ENCODE measurements at places on chromosomes 13 and 19.

- no peak for DNase-seq
Observed at GRCh38 chr19:39498798-39499642, at the start of gene DLL3. Gene DLL3 (plus strand): TSS chr19:39498947. CDS start chr19:39498975, 28 bp downstream.

DNA sequence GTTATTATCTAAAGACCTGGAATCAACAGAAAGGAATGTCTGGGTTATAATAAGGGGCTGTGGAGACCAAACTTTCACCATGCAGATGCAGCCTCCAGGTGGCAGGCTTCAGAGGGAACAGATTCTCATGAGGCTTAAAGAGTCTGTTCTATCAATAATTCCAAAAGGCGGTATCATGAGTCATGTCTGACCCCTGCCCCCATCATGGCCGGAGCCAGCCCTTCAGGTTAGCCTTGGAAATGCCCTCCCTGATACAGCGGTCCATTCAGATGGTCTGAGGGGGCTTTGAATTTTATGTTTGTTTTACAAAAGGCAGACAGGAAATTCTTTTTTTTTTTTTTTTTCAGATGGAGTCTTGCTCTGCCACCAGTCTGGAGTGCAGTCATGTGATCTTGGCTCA is 21.7 kb upstream of the LAMP1 start:
- DNase-seq = peak; percentile 52

DNA sequence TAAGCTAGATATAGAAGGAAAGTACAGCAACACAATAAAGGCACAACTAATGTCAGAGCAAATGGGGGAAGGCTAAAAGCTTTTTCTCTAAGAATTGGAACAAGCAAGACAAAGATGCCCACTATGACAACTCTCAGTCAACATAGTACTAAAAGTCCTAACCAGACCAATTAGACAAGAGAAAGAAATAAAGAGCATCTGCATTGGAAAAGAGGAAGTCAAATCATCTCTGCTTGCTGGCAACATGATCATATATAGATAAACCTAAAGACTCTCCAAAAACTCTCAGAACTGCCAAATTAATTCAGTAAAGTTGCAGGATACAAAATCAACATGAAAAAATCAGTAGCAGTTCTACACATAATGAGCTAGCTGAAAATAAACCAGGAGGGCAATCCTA is 542.0 kb downstream of the DIAPH3 start:
- no peak for DNase-seq

DNA sequence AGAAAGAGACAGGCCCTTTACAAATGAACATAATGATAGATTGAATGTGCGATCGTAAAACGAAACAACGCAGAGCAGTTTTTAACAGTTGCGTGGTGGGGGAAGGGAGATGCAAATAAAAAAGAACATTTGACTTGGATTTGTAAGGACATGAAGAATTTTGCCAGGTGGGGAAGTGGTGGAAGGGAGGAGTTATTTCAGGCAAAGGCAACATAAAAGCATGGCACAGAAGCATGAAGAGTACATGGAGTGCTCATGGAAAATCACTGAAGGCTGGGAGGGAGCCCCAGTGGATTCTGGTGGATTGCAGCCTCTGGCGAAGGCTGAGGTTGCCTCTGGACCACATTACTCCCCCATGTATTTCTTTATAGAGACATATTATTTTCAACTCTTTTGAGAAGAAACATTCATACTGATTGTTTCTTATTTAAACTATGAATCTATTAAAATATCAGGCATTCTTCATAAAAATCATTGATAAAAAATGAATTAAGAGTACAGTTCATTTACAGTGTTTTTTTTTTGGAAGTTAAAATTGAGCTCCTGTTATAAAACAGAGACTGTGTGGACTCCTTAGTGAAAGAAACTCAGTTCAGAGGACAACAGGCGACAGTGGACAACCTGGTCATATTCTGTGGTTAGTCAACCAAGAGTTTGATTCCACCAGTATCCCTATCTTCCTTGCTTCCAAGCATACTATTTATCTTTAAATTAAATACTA is 57.5 kb downstream of the STARD13 start:
- no peak for DNase-seq

DNA sequence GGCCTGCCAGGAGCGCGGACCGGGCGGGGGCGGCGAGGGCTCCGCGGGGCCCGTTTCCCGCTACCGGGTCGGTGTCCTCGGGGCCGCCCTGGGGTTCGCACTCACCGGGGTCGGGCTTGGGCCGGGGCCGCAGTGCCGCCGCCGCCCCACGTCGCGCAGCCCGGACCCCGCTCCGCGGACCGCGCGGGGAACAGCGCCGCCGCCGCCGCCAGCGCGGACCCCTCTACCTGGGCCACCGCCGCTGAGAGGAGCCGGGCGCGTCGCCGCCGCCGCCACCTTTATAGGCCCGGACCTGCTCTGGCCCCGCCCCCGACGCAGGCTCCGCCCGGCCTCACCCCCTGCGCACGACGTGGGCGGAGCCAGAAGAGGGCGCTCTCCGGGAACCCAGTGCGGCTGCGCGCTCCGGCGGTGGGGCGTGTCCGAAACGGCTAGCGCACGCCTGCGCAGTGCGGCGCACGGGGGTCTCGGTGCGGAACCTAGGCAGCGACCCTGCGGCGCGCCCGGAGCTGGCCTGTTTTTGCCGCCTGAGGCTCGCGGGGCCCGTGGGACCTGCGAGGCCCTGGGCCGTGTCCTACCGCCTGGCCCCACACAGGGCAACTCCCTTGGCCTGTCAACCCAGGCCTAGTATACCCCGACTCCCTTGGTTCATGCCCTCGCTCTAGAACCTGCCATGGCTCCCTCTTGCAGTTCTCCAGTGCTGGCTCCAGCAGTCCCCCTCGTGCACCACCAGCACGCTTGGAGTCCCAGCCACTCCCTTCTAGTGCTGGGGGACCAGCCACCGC is at the start of gene MKNK2:
Gene MKNK2 (minus strand): TSS at position 254 of the 782 bp plus-strand sequence. CDS start 393 bp downstream, outside the sequence.
- peak; percentile 86 for DNase-seq

GRCh38 chr13:46871557-46871956 is 25.3 kb downstream of the HTR2A start:
- DNase-seq = no peak

DNA sequence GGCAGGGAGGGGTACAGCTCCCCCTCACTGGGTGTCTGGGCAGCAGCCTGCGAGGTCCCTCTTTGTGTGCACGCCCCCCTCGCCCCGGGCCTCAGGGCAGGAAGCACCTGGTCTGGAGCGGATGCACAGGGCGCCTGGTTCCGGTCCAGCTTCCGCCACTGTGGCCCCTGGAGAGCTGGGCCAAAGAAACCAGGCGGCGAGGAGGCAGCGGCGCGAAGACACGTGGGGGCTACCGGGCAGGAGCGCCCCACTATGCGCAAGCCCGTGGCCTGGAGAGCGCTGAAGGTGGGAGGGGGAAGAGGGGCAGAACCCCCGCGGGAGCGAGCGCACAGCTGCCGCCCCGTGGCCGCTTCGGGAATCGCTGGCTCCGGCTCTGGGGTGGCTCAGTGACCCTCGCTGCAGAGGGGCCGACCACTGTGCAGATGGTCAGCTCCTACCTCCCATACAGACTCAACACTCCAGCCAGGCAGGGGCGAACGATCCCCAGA is 1.7 kb upstream of the LYL1 start:
- DNase-seq = no peak

All from H54 (cell line).